ENCODE measurements at places on chromosomes 13 and 19.

DNA sequence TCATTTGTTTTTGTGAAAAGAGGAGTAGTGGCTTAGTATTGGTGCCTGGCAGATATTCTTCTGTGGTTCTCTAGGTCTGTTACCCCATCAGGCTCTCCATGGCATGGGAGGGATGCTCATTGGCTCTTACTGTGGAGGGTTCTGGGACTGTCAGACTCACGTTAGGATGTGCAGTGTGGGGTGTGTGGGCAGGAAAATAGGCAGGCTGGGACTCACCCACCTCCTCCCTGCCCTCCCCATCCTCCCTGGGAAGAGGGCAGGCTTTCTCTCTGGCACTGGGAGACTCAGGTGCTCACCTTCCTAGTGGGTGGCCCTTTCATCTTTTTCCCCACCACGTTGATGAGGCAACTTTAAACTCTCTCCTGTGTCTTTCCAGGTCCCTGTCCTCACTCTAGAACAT lies 44.2 kb downstream of the ZNF536 start:
- no peak for DNase-seq

- DNase-seq = no peak
Observed at GRCh38 chr19:21603431-21604231, 98.2 kb downstream of the ZNF429 start.

DNA sequence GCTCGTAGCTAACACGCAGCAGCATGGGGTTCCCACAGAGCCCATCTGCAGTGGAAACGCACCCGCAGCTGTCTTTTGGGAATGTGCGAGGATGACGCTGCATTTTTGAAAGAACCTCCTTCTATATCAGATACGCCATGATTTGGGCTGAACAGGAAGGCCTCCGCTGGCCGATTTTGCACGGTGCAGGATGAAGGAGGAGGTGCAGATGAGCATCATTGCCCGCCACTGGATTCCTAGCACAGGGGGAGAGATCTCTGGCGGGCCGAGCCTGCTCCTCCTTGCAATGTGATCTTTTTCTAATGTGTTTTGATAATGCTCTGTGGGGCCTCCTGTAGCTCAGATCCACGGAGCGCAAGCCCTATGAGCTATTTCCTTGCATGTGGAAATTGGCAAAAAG lies 55.5 kb downstream of the EFNB2 start:
- DNase-seq = no peak

DNA sequence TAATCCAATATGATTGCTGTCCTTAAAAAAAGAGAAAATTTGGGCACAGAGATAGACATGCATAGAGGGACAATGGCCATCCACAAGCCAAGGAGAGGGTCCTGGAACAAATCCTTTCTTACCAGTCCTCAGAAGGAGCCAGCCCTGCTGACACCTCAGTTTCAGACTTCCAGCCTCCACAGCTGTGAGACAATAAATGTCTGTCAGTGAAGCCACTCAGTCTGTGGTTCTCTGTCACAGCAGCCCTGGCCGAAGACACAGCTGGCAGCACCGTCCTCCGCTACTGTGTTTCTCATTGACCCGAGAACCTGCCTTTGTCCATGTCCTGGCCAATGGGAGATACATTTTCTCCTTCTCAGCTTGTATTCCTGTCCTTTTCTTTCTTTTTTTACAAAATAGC lies 207.9 kb downstream of the TM9SF2 start:
- no peak for DNase-seq

GRCh38 chr13:89603187-89603586 lies 1744.3 kb upstream of the MIR17HG start:
- no peak for DNase-seq

- peak; percentile 59 for DNase-seq
Observed at GRCh38 chr19:54339646-54340358, 840 bp upstream of the LILRA4 start.

DNA sequence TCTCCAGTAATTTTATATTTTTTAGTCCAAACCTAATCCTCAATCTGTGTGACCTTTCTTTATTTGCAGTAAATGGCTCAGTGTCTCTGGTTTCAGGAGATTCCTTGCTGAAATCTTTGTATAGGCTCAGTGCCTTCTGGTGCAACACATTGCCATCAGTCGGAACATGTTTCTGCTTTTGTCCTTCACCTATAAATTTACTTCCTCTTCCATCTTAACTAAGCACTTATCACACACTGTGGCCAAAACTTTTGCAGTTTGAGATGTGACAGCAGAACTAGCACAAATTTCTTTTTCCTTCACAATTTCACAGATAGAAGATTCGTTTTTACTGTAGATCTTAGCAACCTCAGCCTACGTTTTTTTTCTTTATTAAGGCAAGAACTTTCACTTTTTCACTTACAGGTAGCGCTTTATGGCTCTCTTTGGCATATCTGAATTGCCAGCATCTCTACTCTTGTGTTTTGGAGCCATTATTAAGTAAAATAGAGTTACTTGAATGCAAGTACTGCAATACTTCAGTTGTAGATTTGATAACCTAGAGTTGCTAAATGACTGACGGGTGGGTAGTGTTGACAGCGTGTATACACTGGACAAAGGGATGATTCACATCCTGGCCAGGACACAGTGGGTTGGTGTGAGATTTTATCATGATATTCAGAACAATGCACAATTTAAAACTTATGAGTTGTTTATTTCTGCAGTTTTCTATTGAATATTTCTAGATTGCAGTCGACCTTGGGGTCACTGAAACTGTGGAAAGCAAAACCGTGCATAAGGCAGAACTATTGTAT lies 44.3 kb downstream of the NDFIP2 start:
- DNase-seq = no peak

DNA sequence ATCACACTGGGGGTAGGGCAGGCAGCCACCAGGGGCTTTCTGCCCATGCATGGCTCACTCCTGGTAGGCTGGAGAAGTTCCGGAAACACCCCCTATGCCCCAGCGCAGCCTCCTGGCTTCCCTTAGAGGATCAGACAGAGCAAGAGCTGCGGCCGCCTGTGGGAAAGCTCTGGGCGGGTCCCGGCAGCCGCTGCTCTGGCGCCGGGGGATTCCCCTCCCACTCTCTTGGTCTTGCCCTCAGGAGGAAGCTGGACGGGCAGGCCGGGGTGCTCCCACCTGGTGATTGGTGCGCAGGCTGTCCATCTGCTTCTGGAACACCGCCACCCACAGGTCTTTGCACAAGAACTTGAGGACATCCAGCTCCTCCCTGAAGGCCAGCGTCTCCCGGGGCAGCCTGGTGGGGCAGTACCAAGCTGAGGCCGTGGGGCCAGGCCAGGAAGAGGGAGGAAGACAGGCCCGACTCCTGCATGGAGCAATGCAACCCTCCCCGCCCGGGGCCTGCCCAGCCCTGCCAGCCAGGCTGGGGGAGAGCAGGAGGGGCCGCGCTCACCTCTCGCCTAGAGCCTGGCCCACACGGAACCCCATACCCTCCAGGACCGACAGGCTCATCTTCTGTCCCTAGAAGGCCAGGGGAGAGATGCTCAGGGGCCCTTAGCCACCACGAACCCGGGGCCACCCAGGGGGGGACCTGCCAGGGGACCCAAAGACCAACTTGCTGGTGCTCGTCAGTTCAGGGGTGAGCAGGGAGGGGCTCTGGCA lies 4.0 kb upstream of the NKPD1 start:
- DNase-seq = peak; percentile 95
